ENCODE measurements at places on chromosomes 3 and 15.

DNA sequence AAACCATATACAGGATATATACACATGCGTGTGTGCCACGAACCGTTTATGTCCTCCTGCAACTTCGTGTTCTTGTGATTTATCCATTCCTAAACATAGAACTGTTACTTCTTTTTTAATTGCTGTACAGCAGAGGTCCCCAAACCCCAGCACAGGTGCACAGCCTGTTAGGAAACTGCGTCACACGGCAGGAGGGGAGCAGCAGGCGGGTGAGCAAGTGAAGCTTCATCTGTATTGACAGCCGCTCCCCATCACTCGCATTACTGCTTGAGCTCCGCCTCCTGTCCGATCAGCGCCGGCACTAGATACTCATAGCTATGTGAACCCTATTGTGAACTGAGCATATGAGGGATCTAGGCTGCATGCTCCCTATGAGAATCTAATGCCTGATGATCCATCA, 34.9 kb upstream of the NRROS start:
- peak; percentile 70 for DNase-seq

DNA sequence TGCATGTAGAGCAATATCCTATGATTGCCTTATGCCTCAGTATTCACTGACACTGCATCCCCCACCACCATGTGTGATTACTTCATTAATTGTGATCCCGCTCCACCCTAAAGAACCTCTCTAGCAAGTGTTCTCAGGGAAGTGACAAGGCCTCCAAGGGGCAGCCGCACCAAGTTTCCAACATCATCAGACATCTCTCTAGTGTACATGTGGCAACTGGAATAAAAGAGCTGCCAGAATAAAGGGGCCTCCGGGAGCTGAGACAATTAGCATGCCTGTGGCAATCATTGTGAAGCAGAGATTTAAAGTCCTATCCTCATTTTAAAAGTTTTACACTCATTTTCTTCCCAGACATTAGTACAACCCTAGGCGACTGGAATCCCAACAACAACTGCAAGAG, 902.1 kb upstream of the SEMA6D start:
- no peak for DNase-seq

GRCh38 chr3:107222907-107223306, 154.3 kb upstream of the CCDC54 start:
- no peak for DNase-seq

DNA sequence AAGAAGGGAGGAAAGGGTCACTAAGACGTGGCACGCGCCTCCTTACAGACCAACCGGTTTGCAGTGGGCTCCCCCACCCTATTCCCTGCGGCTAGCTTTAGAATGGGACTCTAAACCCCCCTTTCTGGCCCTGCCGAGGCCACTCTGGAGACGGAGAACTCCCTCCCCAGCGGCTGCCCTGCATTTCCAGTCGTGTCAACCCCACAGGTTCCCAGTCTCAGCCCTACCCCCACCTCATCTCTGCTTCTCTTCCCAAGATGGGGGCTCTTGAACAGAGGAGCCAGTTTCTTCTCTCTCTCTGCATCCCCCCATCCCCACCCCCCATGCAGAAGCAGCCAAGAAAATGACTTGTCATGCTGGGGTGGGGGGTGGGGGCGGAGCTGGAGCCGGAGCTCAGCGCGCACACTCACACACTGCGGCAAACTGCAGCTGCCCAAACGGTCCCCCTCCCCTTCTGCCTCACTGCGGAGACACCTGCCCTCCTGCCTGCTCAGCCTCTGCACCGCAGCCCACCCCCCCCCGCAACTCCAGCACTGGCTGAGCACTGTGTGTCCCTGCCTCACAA, 871 bp downstream of the MAP1A start:
- no peak for DNase-seq

GRCh38 chr15:38525489-38525888, 39.1 kb downstream of the RASGRP1 start:
- DNase-seq: no peak

GRCh38 chr3:194782698-194783404, 97.2 kb downstream of the FAM43A start:
- DNase-seq: no peak

GRCh38 chr3:129001101-129001805, at the start of gene EFCC1:
EFCC1 (plus strand) TSS chr3:129001304; CDS start chr3:129001629, 325 bp downstream.
- DNase-seq: no peak

GRCh38 chr15:100350434-100351226, 8.9 kb upstream of the ADAMTS17 start:
- peak; percentile 46 for DNase-seq

DNA sequence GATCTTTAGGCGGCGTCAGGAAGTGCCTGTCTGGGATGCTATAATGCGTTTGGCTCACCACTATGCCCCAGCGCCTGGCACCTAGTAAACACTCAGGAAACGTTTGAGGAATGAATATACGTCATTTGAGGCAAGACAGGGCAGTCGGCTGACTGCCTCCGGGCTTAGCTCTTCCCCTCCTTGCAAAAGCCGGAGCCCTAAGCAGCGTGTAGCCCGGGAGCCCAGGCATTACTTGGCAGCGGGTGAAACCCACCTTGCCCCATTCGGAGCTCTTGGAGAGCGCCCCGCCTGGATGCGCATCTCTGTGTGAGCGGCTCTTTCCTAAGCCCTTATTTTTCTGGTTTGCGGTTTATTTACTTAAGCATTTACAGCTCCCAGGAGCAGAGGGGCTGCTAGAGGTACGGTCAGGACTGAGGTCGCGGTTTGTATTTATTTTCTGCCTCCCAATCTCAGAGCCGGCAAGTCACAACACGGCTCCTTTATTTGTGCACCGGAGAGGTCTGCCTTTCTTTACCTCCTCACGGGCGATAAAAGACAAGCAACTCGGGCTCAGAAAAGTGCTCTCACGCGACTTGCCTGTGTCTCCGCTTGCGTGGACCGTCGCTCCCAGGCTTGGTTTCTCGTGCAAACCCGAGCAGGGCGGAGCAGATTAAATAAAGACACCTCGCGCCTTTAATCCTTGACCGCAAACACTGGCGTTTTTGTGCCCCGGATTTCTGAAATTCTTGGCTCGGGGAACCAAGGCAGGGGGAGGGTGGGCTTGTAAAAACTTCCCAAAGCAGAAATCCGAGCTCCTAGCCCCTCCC, 737 bp upstream of the ITPR1 start:
- peak; percentile 25 for DNase-seq

- DNase-seq: no peak
Measured at GRCh38 chr15:83973816-83974215, 261.8 kb upstream of the GOLGA6L4 start.

- no peak for DNase-seq
Measured at GRCh38 chr3:183635107-183635430, 354 bp upstream of the KLHL24 start.

- DNase-seq: no peak
Measured at GRCh38 chr3:98185180-98185579, 18.7 kb downstream of the OR5H15 start.

DNA sequence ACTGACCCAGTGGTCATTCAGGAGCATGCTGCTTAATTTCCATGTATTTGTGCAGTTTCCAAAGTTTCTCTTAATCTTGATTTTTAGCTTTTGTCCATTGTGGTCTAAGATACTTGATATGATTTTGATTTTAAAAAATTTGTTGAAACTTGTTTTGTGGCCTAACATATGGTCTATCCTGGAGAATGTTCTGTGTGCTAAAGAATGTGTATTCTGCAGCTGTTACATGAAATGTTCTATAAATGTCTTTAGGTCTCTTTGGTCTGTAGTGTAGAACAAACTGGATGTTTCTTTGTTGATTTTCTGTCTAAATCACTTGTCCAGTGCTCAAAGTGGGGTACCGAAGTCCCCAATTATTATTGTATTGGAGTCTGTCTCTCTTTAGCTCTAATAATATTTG, 17.4 kb downstream of the CEP63 start:
- no peak for DNase-seq

DNA sequence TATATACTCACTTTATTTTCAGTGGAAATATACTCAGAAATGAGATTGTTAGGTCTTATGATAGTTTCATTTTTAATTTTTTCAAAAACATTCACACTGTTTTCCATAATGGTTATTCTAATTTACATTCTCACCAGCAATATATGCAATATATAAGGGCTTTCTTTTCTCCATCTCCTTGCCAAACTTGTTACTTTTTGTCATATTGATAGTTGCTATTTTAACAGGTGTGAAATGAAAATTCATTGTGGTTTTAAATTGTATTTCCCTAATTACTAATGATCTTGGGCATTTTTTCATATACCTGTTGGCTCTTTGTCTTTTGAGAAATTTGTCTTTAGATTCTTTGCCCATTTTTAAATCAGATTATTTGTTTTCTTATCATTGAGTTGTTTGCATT, 325.2 kb downstream of the DIPK2A start:
- DNase-seq: no peak

DNA sequence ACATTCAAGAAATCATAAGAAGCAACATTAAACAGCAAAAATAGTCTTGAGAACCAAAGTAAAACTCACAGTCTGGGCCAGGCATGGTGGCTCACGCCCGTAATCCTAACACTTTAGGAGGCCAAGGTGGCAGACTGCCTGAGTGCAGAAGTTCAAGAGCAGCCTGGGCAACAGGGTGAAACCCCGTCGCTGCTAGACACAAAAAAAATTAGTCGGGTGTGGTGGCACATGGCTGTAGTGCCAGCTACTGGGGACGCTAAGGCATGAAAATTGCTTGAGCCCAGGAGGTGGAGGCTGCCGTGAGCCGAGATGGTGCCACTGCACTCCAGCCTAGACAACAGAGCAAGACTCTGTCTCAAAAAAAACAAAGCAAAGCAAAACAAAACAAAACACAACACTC, 117.7 kb upstream of the GOLGA6L6 start:
- DNase-seq: no peak

- DNase-seq: peak; percentile 3
Measured at GRCh38 chr3:192063570-192063969, 602.6 kb downstream of the PYDC2 start.

GRCh38 chr3:102741105-102741504, 306.3 kb downstream of the ZPLD1 start:
- no peak for DNase-seq

DNA sequence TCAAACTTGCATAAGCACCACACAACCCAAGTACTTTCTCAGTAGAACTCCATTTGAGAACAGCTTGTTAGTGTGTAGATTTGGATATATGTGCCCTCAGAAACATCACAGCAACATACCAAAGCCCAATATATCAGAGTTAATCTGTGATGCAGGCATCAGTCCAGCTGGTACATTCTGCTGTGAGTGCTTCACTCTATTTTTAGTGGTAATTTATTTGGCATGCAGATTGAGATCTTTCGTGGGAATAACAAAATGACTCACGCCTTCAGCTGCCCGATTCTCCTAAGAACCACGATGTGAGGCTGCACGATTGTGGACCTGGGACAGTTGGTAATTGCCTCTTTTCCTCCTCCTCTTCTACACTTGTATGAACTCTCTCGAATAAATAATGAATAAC, 730.7 kb downstream of the SQOR start:
- no peak for DNase-seq

GRCh38 chr15:27855137-27855536, 244.0 kb downstream of the OCA2 start:
- DNase-seq: no peak

GRCh38 chr3:13023971-13024764, 49.1 kb downstream of the IQSEC1 start:
- no peak for DNase-seq

DNA sequence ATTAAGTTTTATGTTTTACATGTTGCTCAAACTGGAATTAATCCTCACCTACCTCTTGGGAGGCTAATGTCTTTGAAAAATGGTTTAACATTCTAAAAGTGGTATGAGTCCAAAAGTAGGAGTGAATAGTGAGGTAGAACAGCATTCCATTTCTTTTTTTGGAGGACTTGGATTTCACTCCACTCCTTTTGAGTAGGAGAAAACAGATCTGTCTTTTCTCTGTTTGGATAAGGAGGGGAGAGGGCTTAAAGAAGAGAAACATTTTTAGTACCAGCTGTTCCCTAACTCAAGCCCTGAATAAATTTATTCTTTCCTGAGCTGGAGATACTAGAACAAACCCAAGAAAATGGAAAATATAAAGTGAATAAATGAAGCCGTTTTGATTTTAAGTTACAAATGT, 687.9 kb downstream of the MECOM start:
- no peak for DNase-seq

GRCh38 chr15:48109212-48109611, 11.6 kb upstream of the SLC24A5 start:
- DNase-seq: no peak

DNA sequence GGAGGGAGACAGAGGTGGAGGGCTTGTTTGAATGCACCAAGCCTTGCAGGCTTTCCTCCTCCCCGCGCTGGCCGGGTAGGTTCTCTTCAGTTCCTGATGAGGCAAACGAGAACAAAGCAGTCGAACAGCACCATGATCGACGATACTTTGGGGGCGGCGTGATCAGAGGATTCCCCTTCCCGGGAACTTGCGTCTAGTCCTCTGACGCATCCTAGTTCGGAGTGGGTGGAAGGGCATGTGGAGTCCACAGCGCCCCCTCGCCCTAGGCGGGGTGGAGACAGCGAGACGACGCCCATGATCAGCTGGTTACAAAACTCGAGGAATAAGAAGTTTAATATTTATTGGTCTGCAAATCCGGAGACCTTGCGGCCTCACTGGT, 452 bp upstream of the SV2B start:
- no peak for DNase-seq

DNA sequence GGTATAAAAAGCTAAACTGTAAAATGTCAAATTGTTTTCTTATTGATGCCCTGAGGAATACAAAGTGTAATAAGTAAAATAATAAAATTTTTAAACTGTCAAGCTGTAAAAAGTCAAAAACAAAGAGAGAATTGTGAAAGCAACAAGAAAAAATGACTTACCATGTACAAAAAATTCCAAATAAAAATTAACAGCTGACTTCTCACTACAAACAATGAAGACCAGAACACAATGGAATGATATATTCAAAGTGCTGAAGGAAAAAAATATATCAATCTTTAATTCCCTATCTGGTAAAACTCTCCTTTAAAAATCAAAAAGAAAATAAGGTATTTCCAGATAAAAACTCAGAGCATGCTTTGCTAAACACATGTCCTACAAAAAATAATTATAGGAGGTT, 883.5 kb downstream of the IGSF11 start:
- DNase-seq: no peak

GRCh38 chr15:78365917-78366316, 25.8 kb downstream of the CRABP1 start:
- no peak for DNase-seq

DNA sequence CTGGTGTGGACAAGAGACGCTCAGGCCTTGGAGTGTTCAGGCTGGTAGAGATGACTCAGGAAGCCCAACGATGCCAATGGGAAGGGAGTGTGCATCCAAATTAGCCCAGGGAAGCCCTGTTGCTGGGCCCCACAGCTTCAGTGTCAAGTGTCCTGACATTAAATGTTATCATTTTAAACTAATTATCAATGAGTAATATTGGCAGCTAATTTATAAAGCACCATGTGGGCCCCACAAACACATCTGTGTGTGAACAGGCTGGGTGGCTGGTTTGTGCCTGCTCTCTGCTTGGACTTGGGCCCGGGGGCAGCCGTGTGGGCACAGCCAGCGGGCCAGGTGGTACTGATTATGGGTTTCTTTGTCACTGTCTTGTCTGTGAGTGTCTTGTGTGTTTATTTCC, 15.0 kb downstream of the FBLN2 start:
- no peak for DNase-seq

GRCh38 chr3:137294839-137295238, 337.1 kb downstream of the IL20RB start:
- DNase-seq: no peak

GRCh38 chr3:29494305-29495036, 213.6 kb downstream of the RBMS3 start:
- no peak for DNase-seq
